Thoracic aorta (tissue), 2 donors: ENCODE measurements at places on chromosomes 3 and 15. TPM values are rescaled to one million over a fixed set of nuclear protein-coding genes. Genes with fewer than 3 reads are reported as not detected.
A peak's percentile ranks its signal among the peaks of the same experiment; 100 is the strongest.

GRCh38 chr15:99631255-99631654, 65.5 kb downstream of the MEF2A start:
- no peaks in the 10 kb centered on the region for H3K27me3 ChIP-seq
- peaks cover 55% of the 10 kb centered on the region for H3K4me1 ChIP-seq
- peaks cover 2% of the 10 kb centered on the region for H3K36me3 ChIP-seq
- H3K27ac ChIP-seq, result peak overlapping the region; percentile 64
- no peak for DNase-seq

POLR2M gene
- 90.2 TPM for total RNA-seq

- no peaks in the 10 kb centered on the region for H3K36me3 ChIP-seq
- no peaks in the 10 kb centered on the region for H3K27me3 ChIP-seq
- H3K4me3 ChIP-seq, result no peak overlapping the region
Observed at GRCh38 chr15:53862386-53862785, 102.9 kb upstream of the WDR72 start.

DNA sequence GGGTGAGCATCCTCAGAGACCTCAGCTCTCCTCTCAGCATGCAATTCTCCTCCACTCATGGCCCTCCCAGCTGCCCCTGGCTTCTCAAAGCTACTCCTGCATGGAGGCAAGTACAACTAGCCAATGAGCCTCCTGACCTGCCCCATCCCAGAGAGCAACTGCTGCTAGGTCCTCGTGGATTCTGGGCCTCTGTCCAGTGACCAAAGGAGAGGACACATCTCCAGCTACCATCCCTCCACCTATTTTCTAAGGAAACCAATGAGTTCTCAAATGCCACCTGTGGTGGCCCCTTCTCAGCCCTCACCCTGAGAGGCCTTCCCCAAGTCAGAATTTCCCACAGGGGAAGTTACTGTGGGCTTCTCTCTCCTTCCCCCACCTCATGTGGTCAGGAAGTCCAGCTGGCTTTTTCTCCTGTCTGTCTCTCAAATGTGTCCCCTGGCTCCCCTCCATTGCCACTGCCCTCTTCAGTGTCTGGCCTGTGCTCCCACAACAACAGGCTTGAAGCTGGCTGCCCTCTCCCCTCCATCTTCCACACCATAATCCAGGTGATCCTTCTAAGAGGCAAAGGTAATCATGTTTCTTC, 43.0 kb downstream of the LIPC start:
- no peak for DNase-seq
- H3K36me3 ChIP-seq, result no peaks in the 10 kb centered on the region
- H3K27ac ChIP-seq, result no peak overlapping the region
- no peak overlapping the region for H3K4me3 ChIP-seq

GRCh38 chr15:25243800-25244097, 195.1 kb downstream of the UBE3A start:
- DNase-seq, result no peak
- no peaks in the 10 kb centered on the region for H3K36me3 ChIP-seq
- H3K4me3 ChIP-seq, result no peak overlapping the region
- H3K27ac ChIP-seq, result no peak overlapping the region

CMTM8 gene
- not detected for total RNA-seq

DNA sequence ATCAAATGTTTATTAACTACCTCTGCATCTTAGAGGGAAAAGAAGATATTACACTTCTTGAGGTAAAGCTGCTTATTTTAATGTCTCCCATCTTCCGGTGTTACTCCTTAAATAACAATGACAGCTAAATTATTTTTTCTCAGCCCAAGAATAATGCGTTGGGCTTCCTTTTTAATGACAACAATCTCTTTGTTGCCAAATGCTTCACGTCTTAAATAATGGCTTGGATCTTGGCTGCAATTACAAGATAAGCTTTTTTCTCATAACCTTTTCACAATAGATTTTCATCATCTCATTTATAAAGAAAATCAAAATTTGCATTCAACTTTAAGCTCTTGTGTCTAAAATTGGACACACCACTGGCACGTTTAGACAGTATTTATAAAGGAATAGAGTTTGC, 89.2 kb upstream of the COL8A1 start:
- peaks cover 27% of the 10 kb centered on the region for H3K4me1 ChIP-seq
- no peak overlapping the region for H3K27ac ChIP-seq
- H3K4me3 ChIP-seq, result no peak overlapping the region
- DNase-seq, result no peak

DNA sequence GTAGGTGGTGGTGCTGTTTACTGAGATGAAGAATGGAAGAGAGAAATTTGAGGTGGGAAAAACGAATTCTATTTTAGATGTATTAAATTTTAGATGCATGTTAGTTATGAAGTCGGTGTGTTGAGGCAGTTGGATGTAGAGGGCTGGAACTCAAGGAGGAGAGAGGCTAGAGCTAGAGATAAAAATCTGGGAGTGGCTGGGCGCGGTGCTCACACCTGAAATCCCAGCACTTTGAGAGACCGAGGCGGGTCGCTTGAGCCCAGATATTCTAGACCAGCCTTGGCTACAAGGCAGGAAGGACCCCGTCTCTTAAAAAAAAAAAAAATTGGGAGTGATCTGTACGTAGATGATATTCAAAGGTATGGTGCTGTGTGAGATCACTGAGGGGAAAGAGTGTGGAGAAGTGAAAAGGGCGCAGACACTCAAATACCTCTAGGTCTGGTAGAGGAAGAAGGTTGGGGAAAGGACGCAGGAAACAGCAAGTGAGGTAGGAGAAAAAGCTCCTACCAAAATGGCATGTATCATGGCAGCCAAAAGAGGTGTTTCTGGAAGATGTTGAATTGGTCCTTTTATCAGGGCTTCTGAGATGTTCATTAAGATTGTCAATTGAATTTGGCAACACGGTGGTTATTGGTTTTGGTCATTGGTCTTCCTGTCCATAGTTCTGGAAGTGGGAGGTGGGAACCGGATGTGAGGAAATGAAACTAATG, 1.8 kb downstream of the YEATS2 start:
- H3K27ac ChIP-seq, result peak overlapping the region; percentile 73
- no peak for DNase-seq
- no peaks in the 10 kb centered on the region for H3K36me3 ChIP-seq
- H3K27me3 ChIP-seq, result no peaks in the 10 kb centered on the region

GRCh38 chr3:35528728-35529127, 110.6 kb upstream of the ARPP21 start:
- H3K27ac ChIP-seq, result no peak overlapping the region
- DNase-seq, result no peak
- H3K36me3 ChIP-seq, result no peaks in the 10 kb centered on the region
- peaks cover 6% of the 10 kb centered on the region for H3K4me1 ChIP-seq
- no peaks in the 10 kb centered on the region for H3K27me3 ChIP-seq
- no peak overlapping the region for H3K4me3 ChIP-seq

DNA sequence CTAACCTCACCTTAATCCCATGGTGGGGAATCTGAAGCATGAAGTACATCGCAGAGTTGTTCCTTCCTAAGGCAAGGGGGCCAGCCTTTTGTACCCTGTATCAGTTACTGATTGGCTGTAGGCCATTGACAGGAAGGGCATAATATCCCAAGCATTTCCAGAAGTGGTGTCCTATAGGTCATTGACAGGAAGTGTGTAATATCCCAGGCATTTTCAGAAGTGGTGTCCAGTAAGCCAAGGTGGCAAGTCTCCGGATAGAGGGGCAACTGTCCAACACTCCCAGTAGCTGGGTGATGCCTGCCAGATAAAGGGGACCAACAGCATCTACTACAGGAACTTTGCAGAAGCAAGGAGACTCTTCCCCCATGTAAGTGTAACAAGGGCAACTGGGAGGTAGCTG, 52.1 kb upstream of the MYRIP start:
- H3K27me3 ChIP-seq, result no peaks in the 10 kb centered on the region
- no peak overlapping the region for H3K27ac ChIP-seq
- no peak for DNase-seq
- no peaks in the 10 kb centered on the region for H3K36me3 ChIP-seq

ACVR2B gene
- 3.7 TPM for total RNA-seq

AMIGO3 gene
- 3.0 TPM for total RNA-seq

DNA sequence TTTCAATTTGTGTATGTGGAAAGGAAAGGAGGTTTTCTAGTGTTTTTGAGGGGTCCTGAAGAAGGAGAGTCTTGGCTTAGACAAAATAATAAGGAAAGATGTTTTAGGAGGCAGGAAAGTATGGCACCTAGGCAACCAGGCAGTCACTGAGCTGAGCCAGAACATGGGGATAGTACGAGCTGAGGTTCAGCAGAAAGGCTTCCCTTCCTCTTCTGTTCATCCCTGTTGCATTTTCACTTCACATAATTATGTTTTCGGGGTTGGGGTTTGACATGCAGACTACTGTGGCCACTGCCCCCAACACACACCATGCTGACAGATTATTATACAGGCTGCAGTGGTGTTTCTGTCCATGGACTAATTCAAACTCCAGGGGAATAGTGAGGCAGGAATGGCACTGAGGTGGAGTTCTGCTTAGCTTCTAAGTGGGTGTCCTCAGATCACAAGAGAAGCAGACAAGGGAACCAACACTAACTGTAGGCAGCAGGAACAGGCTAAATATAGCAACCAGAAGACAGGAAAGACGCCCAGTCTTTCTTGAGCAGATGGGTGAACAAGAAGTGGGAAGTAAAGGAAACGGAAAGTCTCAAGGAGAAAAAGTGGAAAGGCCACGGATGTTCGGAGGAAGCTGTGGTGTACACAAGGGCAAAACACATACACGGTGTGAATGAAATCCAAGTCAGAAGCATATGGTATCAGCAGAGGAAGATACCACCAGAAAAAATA, 305.8 kb downstream of the PLCL2 start:
- no peaks in the 10 kb centered on the region for H3K36me3 ChIP-seq
- no peak overlapping the region for H3K27ac ChIP-seq
- DNase-seq, result no peak

GRCh38 chr3:21140785-21141184, 610.2 kb downstream of the ZNF385D start:
- no peak for DNase-seq
- no peaks in the 10 kb centered on the region for H3K4me1 ChIP-seq
- H3K36me3 ChIP-seq, result no peaks in the 10 kb centered on the region
- H3K27me3 ChIP-seq, result no peaks in the 10 kb centered on the region
- H3K27ac ChIP-seq, result no peak overlapping the region

DNA sequence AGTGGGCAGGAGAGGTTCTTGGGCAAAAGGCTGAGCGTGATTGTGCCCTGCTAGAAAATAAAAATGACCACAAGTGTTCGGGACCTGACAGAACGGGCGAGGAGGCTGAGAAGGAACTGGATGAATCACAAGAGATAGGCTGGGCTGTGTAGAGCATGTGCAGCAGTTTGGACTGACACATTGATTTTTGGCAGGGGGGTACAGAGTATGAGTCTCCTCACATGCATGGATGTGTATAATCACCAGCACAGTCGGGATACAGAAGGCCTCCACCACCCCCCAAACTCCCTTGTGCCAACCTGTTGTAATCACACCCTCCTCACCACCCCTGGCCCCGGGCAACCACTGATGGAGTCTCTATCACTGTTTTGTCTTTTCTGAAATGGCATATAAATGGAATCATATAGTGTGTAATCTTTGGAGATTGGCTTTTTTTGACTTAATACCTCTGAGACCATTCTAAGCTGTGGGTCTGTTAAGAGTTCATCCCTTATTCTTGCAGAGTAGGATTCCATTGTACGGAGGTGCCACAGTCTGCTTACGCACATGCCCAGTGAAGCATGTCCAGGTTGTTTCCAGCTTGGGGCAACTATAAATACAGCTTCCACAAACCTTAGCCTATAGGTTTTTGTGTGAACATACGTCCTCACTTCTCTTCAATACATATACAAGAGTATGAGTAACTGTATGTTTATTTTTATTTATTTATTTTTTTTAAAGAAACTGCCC, 438.8 kb downstream of the FOXP1 start:
- H3K27ac ChIP-seq, result peak overlapping the region; percentile 58
- H3K4me3 ChIP-seq, result peak overlapping the region; percentile 20
- H3K27me3 ChIP-seq, result no peaks in the 10 kb centered on the region
- peaks cover 35% of the 10 kb centered on the region for H3K4me1 ChIP-seq
- DNase-seq, result no peak
- H3K36me3 ChIP-seq, result no peaks in the 10 kb centered on the region

DNA sequence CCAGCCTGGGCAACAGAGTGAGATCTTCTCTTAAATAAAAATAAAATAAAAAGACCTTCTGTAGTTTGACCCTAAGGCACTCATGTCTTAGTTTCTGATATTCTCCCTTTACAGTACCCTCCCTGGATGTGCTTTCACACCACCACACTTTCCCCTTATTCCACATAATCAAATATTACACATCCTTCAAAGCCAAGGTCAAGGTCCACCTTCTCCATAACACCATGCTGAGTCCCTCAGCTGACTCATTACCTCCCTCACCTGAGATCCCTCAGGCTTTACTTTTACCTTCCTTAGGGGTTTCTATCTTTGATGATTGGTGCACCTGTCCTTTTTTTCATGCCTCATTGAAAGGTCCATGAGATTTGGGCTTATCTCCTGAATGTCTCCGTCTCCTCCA, 25.5 kb upstream of the MNS1 start:
- no peak overlapping the region for H3K27ac ChIP-seq
- H3K4me1 ChIP-seq, result no peaks in the 10 kb centered on the region
- H3K4me3 ChIP-seq, result no peak overlapping the region
- H3K36me3 ChIP-seq, result no peaks in the 10 kb centered on the region

DNA sequence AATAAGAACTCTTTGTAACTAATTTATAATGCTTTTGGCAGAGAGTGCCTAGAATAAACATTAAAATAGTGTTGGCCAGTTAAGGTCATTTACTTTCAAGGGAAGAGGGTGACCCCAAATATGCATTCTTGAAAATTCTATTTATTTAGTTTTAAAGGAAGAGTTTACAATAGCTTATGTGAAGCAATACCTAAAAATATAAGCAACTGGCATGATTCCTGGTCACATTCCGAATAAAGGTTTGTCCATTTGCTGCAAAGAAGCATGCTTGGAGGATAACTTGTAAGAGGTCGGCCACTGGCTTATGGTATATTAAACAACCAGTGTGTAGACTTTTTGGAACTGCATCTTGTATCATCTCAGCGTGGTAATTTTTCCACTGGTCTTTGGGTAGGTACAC, 10.2 kb downstream of the MITF start:
- no peak overlapping the region for H3K4me3 ChIP-seq
- H3K4me1 ChIP-seq, result peaks cover 61% of the 10 kb centered on the region
- H3K27ac ChIP-seq, result peak overlapping the region; percentile 32
- H3K27me3 ChIP-seq, result no peaks in the 10 kb centered on the region
- no peaks in the 10 kb centered on the region for H3K36me3 ChIP-seq

- peaks cover 10% of the 10 kb centered on the region for H3K4me1 ChIP-seq
- no peak overlapping the region for H3K4me3 ChIP-seq
- no peaks in the 10 kb centered on the region for H3K27me3 ChIP-seq
- H3K36me3 ChIP-seq, result no peaks in the 10 kb centered on the region
- H3K27ac ChIP-seq, result no peak overlapping the region
- DNase-seq, result no peak
Observed at GRCh38 chr15:87489456-87489855, 767.1 kb downstream of the NTRK3 start.

- H3K27ac ChIP-seq, result no peak overlapping the region
- no peak for DNase-seq
- H3K4me3 ChIP-seq, result no peak overlapping the region
- no peaks in the 10 kb centered on the region for H3K27me3 ChIP-seq
Observed at GRCh38 chr15:99961011-99961441, 227.8 kb upstream of the LYSMD4 start.

GRCh38 chr3:186950402-186951093, 20.2 kb downstream of the ST6GAL1 start:
- H3K27me3 ChIP-seq, result no peaks in the 10 kb centered on the region
- H3K27ac ChIP-seq, result no peak overlapping the region
- H3K4me1 ChIP-seq, result peaks cover 58% of the 10 kb centered on the region
- no peak for DNase-seq

GRCh38 chr15:88800738-88801137, 2.5 kb upstream of the ACAN start:
- no peak overlapping the region for H3K27ac ChIP-seq
- no peak for DNase-seq
- no peak overlapping the region for H3K4me3 ChIP-seq
- no peaks in the 10 kb centered on the region for H3K4me1 ChIP-seq
- H3K36me3 ChIP-seq, result no peaks in the 10 kb centered on the region

- no peak for DNase-seq
- H3K4me1 ChIP-seq, result no peaks in the 10 kb centered on the region
- no peaks in the 10 kb centered on the region for H3K36me3 ChIP-seq
- H3K27ac ChIP-seq, result no peak overlapping the region
Observed at GRCh38 chr3:98612587-98612986, 19.2 kb upstream of the CPOX start.
